ENCODE measurements at places on chromosomes 13 and 19.

- no peak for DNase-seq
These were observed 710.0 kb upstream of the ARGLU1 start for GRCh38 chr13:107277911-107278310.

DNA sequence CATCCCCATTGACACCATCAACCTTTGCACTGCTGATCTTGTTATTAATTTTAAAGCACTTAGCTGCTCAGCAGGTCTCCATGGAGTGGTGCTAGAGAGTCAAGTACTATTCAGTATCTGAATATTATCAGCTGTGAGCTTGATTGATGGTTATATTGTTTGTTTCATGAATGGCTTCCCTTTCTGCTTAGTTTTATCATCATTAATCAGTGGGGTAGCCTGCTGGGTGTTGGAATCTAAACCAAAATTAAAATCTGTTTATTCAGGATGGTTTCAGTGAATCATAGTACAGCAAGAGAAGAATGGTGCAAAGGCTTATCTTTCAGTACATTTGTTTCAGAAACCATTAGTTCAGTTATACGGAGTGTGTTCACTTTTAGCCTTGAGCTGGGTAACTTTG lies 42.5 kb upstream of the SCEL start:
- peak; percentile 45 for DNase-seq

DNA sequence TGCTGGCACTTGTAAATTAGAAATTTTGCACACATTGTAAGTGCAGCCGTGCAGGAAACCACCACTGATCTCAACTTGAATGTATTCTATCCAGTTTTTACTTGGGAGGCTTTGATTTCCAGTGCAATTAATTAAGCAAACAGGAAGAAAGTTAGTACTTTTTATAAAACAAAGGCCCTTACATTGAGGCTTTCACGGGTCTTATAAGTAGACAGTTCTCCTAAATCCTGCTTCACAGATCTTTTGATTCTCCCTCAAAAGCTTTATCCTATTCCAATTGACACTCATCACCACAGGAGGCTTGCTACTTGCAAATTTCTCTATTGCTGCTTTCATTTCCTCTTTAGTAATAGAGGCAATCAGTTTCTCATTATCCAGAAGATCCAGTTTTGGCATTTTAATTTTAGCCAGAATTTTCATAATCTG lies 90.1 kb downstream of the ERCC5 start:
- no peak for DNase-seq

GRCh38 chr13:87667686-87668085 lies 3.5 kb upstream of the SLITRK5 start:
- no peak for DNase-seq

- DNase-seq = no peak
These were observed 96.6 kb upstream of the POSTN start for GRCh38 chr13:37695200-37695599.

- no peak for DNase-seq
These were observed 1.5 kb downstream of the PDS5B start for GRCh38 chr13:32587811-32588170.

DNA sequence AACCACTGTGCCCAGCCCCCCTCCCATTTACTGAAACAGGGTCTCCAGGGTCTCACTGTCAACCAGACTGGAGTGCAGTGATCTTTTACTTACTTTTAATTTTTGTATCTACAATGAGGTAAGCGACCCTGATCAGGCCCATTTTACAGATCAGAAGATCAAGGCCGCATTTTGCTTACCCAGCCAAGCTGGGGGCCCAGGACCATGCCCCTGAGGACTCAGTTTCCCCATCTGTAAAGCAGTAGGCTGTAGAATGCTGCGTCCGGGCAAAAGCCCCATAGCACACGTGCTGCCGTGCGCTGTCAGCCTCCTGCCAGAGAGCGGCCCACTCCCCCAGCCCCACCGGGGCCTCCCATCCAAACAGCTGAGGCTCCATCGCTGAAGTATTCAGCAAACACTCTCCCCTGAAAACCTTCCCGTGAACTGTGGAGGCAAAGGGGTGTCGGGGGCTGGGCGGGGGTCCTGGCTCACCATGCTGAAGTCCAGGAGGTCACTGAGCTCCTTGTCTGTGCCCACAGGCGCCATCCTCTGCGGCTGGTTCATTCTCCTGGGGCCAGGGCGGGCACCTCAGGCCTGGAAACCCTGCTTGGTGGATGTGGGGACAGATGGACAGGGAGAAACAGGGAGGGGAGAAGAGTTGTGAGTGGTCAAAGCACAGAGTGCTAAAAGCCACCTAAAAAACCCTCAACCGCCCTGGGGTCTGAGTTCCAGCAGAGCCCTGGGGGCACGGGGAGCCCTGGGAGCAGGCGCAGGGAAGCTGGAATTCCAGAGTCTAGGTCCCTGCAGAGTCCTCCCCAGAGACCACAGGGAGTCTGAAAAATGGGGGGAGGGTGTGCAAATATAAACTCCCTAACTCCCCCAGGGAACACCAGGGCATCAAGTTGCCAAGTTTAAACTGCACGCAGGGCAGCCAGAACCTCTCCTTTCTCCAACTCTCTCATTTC lies 2.4 kb downstream of the TCF3 start:
- no peak for DNase-seq

DNA sequence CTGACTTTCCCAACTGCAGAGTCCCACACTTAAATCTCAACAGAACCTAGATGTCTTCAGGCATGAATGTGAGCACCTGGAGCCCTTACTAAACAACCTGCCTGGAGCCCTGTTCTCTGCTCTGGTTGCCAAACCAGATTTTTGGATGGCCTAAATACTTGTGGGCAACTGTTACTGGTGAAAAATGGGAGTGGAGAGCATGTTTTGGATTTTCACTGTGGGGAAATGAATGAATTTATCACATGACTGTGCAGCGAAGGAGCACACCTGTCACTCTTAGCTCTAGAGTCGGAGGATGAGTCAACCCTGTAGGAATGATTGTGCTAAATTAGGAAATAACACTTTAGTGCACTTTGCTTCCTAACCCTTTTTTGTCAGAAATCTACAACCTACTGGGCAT lies 30.3 kb downstream of the SHISA2 start:
- DNase-seq = no peak

DNA sequence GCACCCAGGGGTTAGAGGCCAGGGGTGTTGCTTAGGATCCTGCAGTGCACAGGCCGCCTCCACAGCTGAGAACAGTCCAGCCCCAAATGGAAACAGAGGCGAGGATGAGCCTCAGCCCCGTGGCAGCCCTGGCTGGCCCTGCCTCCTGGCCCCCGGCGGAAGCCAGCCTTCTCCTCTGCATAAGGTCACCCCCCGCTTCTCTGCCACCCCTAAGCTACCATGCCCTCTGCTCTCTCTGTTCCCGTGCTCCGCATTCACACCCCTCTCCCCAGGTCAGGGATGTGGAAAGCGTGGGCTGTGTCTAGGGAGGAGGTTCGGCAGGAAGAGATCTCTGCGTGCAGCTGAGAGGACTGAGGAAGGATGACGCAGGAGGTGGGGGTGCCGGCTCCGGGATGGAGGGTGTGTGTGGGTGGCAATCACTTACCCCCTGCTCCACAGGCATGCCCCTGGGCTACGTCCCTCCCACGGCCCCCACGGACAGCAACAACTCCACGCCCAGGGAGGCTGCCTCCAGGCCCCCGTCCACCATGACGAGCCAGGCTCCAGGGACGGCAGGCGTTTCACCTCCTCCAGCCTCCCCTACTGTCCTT lies 6.0 kb downstream of the SSC5D start:
- no peak for DNase-seq

DNA sequence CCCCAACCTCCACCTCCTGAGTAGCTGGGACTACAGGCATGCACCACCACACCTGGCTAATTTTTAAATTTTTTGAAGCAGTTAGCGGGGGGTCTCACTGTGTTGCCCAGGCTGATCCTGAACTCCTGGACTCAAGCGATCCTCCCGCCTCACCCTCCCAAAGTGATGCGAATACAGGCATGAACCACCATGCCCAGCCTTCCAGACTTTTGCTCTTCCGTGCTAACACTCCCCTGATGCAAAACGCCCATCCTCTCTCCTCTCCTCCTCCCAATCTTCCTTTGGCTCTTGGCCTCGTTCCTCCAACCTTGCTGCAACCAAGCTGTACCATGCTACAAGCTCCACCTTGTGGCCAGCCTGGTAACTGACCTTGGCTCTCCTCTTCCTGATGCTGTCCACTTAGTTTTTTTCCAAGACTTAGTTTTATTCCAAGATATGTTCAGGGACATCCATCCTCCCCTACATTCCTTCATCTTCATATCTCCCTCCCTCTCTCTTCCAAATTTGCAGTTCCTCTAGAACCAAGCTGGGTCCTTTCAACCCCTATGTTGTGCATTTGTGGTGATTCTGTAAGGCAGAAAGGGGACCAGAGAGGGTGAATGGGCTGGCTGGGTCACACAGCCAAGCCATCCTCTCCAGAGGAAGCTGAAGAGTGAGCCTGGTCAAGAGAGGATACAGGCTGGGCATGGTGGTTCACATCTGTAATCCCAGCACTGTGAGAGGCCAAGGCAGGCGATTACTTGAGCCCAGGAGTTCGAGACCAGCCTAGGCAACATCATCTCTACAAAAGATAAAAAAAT lies 32.8 kb downstream of the TINCR start:
- DNase-seq = no peak

- DNase-seq = no peak
These were observed 435 bp upstream of the OBI1 start for GRCh38 chr13:78659450-78659730.

DNA sequence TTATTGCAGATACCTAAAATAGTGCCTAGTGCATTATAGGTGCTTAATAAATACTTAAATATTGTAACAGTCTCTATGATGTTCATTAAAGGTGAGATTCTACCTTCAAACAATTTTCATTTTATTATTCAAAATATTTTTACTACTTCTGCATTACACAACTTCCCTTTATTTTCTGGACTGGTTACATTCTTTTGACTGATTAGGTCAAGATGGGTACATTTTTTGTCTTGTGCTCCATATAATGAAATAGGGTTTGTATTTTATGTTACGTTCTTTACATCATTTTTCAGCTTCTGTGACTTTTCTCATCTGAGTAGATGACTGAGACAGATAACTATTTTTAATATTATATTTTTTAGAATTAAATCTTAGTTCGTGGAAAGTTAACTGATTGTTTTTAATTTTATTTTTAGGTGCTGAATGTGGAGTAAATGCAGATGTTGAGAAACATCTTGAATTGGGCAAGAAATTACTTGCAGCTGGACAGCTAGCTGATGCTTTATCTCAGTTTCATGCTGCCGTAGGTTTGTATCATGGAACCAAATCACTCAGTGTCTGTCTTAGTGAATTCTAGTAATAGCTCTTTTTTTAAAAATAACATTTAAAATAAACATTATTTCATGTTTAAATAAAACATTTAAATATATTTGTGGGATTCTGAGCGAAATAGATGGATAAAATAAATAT lies 32.0 kb downstream of the DNAJC3 start:
- no peak for DNase-seq

DNA sequence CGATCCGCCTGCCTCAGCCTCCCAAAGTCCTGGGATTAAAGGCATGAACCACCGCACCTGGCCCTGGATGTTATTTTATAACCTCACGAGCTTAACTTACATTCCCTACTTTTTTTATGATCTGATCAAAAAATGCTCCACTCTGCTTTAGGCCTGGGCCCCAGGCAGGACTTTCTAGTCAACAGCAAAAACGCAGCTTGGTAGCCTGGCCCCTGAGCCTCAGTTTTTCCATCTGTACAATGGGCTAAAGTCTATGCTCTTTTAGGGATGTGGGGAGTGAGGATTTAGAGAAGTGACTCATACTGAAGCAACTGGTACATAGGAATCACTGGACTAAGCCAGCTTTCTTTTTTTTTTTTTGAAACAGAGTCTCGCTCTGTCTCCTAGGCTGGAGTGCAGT lies 11.9 kb upstream of the PIK3R2 start:
- no peak for DNase-seq

GRCh38 chr19:58562122-58563033 lies 4.0 kb upstream of the UBE2M start:
- DNase-seq = no peak

DNA sequence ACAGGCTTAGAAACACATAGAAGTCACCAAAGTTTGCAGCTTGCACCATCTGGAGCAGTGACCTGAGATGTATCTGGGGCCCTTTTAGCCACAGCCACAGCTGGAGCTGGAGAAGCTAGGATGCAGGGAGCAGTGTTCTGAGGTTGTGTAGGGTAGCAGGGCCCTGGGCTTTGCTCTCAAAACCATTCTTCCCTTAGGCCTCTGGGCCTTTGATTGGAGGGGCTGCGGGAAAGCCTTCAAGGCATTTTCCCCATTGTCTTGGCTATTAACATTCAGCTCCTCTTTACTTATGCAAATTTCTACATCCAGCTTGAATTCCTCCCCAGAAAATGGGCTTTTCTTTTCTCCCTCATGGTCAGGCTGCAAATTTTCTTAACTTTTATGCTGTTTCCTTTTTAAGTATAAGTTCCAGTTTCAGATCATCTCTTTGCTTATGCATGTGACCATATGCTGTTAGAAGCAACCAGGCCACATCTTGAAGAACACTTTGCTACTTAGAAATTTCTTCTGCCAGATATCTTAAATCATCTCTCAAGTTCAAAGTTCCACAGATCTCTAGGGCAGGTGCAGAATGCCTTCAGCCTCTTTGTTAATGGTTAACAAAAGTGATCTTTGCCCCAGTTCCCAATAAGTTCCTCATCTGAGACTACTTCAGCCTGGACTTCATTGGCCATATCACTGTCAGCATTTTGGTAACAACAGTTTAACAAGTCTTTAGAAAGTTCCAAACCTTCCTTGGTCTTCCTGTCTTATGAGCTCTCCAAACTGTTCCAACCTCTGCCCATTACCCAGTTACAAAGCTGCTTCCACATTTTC lies 48.5 kb downstream of the NBEA start:
- DNase-seq = no peak

DNA sequence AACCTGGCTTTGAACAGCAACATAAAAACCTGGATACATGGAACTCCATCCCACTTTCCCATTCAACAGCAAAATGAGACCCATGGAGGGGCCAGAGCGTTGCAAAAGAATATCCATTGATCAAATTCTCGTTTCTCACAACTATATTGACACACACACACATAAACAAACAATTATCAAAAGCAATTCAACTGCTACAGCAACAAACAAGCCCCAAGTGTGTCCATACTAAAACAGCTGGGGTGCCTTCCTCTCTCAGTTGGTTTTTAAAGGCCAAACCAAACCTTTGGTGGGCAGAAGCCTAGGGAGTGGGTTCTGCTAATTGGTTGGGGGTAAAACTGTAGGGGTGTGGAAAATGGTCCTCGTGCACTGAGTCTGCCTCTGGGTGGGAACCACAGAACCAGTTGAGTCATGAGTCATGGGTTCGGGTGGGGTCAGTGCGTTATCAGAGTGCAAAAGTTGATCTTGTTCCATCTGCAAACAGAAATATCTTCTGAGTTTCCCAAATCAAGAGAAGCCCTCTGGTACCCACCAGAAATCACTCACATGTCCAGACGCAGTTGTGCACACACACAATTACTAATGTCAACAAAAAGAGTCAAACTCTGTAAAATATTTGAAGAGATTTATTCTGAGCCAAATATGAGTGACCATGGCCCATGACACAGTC lies 18.5 kb downstream of the GPR42 start:
- DNase-seq = no peak

- DNase-seq = no peak
These were observed 7.8 kb upstream of the DGKH start for GRCh38 chr13:42040730-42041010.

DNA sequence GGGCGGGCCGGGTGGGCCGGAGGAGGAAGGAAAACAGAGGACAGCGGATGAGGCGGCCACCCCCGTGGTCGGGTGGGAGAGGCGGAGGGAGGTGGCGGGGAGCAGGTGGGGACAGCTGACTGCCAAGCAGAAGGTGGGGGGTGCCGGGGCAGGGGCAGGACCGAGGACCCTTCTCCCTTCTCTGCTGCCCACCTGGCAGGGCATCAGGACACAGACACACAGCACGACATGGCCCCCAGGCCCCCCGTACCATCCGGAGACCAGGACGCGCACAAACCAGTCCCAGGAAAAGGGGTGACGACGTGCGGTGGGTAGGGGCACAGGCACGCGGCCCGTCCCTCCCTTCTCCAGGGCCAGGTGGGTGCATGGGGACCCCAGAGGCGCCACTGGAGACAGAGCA lies 11.0 kb upstream of the CACTIN start:
- DNase-seq = no peak

Measured in NCI-H1417 (cell line).